AG10803 (cell line): ENCODE measurements at places on chromosomes 7 and 10.

- DNase-seq: no peak
Measured at GRCh38 chr10:60358282-60358681, 31.4 kb downstream of the ANK3 start.

GRCh38 chr7:33310546-33310945 is 181.2 kb downstream of the BBS9 start:
- DNase-seq: no peak

GRCh38 chr7:18145160-18145559 is 117.5 kb upstream of the PRPS1L1 start:
- DNase-seq: no peak

DNA sequence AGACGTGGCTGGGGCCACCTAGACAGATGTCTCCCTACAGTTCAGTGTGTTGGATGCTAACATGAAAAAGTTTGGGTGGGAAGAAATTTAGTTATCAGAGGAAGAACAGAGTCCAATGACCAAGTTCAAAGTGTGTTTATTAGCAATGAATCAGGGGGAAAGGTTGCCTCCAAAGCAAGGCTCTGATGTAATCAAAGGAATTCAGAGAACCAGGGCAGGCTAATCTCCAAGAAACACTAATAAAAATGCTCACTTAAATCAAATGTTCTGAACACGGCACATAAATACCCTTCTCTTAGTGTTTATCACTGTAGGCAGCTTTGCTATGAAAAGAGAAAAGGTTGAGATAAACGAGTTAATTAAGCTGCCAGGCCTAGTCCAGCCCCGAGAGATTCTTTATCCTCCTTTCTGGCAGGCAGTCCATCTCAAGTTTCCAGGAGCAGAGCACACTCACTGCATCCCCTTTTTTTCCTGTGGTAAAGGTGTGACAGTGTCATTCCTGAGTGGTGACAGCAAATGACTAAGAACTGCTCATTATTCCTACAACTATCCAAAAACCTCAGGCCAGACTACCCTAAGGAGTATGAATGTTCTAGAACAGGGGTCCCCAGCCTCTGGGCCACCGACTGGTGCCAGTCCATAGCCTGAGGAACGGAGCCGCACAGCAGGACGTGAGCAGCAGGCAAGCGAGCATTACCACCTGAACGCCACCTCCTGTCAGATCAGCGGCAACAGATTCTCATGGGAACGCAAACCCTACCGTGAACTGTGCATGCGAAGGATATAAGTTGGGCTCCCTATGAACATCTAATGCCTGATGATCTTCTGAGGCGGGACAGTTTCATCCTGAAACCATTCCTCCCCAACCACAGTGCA is 66.9 kb upstream of the FHIP2A start:
- peak; percentile 25 for DNase-seq

GRCh38 chr10:17984563-17984962 is 32.8 kb downstream of the SLC39A12 start:
- DNase-seq: no peak

GRCh38 chr10:98556061-98556460 is 109.3 kb upstream of the HPS1 start:
- DNase-seq: peak; percentile 26

GRCh38 chr7:101122933-101123702 is 3.8 kb upstream of the SERPINE1 start:
- DNase-seq: no peak

GRCh38 chr7:29337546-29338116 is 143.1 kb downstream of the CHN2 start:
- no peak for DNase-seq
